ENCODE measurements at places on chromosomes 3 and 15.
A peak's percentile ranks its signal among the peaks of the same experiment; 100 is the strongest.

DNA sequence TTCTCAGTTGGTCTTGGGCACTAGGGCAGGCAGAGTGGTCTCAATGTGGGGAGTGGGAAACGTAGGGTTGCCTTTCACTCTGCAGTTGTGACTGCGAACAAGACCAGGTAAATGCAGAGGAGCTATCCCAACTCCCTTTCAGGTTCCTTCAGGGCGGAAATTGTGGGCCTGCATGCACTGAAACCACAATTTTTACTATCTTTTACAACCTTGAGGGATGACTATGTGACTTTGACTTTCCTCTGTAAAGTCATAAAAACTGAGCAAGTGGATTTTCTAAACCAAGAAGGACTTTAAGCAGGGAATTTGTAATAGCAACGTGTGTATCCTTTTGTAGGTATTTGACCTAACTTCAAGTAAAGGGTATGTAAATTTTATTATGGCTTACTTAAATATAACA, 171.4 kb upstream of the CADPS start:
- DNase-seq = no peak

DNA sequence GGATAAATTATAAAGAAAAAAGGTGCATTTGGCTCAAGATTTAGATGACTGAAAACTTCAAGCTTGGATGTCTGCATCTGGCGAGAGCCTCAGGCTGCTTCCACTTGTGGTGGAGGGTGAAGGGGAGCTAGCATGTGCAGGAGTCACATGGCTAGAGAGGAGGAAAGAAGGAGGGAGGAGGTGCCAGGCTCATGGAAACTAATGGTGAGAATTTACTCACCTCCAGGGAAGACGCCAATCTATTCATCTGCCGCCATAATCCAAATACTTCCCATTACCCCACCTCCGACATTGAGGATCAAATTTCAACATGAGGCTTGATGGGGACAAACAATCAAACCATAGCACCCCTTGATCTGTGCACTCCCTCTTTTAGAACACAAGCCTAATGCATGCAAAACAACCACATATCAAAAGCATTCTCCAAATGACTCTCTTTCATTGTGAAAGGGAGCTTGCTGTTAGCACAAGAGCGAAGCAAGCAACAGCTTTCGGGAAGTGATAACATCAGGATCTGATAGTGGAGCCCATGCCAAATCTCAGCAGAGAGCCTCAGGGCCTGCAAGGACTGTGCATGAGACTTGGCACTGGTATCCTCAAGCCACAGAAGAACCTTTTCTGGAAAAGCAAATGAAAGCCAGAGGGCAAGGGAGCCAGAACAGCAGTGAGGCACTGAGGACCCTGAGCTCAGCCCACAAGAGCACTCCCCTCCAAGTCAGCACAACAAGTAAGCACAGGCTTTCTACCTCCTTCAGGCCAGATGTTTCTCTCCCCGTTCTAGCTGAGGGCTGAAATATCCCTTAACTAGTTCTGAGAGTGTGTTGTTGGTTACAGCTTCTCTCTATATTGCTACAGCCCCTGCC, 50.2 kb upstream of the THBS1 start:
- no peak for DNase-seq

DNA sequence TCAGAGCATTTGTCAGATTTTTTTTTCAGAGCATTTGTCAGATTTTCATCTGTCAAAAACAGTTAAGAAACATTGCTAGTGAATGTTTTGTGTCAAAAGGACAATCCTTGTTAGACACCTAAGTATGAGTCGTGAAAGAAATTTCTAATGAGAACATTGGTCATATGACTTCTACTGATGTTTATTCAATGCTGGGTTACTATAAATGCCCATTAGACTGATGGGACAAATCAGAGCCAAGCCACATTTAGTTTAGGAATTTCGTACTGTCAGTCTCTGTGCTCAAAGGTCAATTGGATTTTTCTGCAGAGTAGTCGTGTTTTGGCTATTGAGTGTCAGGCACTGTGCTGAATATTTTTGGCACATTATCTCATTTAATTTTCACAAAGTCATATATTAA, 31.6 kb downstream of the TSC22D2 start:
- DNase-seq = no peak

GRCh38 chr3:37901721-37902120, 40.0 kb downstream of the CTDSPL start:
- no peak for DNase-seq

- DNase-seq = no peak
Observed at GRCh38 chr3:128408693-128409623, 57.7 kb downstream of the DNAJB8 start.

DNA sequence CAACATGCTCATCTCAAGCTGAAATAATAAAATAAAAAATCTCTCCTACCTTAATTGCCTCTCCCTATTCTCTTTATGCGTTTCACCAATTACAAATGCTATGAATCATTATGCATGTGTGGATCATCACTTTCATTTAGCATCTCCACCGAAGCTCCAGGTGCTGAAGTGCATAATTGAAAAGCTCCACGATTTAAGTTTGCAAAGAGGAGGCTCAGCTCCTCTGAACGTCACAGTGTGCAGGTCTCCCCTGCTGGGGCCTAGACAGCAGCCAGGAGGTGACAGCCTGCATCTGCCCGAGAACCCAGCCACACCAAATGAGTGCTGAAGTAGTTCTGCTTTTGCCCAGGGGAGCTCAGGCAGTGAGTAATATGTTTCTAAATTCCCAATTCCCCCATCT, 60.5 kb upstream of the GLCE start:
- DNase-seq = no peak

DNA sequence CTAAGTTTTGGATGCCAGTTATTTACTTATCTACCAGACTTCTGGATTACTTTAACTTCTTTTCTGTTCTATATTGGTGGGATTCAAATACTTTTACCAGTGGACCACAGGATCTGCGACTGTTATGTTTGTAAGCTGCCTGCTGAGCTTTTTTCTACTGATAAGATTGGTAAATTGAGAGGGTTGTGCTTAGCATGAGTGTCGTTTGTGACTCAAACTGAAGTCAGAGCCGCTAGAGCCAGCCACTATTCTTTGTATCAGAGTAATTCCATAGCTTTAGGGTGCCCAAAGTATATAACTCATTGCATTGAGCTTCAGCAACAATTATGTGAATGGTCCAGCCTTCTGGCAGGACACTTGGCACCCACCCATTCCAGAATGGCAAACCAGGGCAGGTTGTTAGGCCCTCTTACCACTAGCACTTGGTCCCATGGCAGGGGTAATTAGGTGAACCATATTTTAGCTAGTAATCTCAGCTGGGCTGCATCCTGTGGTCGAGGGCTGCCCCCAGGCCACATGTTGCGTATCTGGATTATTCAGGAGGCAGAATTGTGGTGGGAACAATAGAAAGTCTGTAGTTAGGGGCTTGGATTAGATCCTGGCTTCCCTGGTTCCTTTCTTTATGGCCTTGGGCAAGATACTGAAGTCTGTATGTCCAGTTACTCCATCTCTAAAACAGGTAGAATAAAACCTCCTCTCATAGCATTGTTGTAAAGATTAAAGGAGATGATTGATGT, 6.0 kb downstream of the PLCL2 start:
- no peak for DNase-seq

DNA sequence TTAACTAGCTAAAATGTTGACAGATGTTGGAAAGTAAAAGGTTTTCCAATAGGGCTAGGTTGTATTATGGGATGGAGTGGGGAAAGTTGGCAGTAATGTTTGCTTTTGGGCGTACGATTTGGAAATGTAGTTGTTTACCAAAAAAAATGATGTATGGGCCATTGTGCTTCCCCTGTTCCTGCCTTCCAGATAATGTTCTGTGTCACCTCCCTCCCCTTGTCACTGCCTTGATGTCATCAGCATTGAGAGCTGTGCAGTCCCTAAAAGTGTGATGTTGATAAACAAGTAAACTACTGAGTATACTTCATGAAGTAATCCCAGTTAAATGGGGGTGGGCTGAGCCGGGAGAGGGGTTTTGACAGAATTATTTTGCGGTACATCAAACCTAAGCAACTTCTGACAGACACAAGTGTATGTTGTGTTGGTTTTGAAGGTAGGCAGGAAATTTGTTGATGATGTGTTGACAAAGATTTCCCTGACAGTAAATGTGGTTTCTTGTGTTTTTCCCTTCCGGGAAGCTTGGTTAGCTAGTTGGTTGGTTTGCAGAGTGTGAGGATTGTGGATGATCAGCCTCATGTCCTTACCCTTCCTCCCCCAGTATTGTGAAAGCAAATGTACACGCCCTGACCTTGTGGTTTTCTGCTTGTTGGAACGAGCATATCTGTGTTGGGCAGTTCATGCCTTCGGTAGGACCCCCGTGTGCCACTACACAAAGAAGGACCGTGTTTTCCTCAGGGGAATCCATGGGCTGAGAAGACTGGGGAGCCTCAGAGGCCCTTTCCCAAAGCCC, 87.3 kb downstream of the PGPEP1L start:
- peak; percentile 15 for DNase-seq

DNA sequence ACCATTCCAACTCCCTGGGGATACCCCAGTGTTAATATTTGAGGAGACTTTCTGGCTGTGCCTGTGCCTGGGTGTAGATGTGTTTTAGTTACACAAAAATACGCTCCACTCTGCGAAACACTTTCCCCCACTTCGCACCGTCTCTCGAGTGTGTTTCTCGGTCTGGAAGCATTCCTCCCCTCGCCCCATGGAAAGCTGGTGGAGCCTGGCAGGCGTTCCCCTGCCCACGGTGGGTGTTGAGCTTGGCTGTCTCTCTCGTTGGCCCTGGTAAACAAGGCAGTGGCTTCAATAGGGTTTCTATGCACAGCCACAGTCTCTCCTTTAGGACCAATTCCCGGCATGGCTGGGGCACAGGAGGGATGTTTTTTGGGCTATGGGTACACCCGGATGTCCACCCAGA, 19.3 kb downstream of the IQSEC1 start:
- DNase-seq = no peak

DNA sequence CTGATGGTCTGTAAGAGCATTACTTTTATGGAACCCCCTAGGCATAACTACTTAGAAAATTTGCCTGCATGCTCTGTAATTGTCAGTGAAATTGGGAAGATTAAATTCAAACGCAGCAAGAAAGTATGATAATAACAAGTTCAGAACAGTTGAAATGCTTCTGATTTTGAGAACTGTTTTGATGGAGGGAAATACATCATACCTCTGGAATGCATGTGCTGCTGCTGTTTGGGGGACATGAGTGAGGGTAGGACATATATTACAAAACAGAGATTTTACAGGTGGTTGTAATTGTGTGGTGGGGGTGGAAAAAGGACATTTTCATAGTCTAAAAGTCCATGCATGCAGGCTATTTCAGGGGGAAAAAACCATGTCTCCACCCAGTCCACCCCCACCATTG, 135.0 kb upstream of the DPH6 start:
- no peak for DNase-seq

DNA sequence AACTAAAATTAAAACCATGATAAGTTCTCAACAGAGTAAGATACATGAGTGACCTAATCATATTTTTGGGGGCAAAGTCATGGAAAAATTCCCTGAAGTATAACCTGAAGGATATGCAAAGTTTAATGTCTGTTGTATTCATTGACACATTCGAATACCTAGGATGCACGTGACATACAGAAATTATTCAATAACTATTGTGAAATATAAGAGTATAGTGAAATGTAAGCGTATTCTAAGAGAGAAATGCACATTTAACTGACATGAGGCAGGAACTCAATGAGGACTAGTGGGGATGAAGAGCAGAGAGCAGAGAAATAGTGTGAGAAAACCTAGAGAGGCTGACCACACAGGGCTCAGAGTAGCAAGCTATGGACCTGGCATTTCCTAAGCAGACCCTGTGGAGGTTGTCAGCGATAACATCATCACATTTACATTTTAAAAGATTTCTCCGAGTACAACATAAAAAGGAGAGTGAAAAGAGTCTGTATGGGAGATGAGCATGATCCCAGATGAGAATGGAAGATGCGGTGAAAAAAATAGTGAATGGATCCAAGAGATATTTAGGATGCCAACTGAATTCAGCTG, 588.8 kb downstream of the MAGI1 start:
- DNase-seq = no peak

GRCh38 chr15:57035664-57036063, 117.2 kb downstream of the TCF12 start:
- no peak for DNase-seq

DNA sequence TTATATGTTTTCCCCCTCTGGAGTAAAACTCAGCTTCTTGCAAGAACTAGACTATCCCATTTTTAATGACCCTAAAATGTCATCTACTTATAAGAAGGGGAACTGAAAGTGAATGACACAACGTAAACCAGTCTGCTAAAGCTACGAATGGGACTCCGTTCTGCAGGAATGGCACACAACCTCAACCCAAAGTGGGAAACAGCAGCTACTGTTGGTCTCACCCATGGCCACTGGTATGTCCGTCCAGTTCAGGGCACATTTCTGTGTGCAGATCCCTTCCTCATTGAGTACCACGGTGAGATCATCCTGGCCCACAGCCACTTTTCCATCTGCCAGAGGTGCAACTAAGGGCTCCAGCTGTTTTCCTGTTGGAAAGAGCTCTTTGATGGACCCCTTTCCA, 23.8 kb downstream of the VPS39 start:
- DNase-seq = no peak
